ENCODE measurements at places on chromosomes 3 and 15.

GRCh38 chr15:36067483-36068274, 511.7 kb upstream of the CDIN1 start:
- DNase-seq: no peak

GRCh38 chr15:80292079-80292478, 40.1 kb upstream of the CTXND1 start:
- DNase-seq: no peak

- no peak for DNase-seq
These were observed 7.9 kb downstream of the GBE1 start for GRCh38 chr3:81753416-81754027.

DNA sequence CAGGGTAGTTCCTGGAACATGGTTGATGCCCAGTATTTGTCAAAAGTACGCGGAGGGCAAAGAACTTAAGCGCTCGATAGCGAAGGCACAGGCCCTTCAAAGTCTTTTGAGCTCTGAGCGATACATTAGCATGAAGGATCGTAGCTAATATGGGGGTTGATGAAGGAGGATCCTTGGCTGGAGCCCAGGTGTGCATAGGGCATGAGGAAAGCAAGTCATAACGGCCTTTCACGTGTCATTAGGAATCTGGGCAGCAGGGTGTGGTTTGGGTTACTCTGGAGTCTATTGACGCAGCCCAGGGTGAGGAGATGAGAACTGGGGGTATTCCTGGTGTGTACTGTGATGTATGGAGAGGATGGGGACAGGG, 31.7 kb downstream of the SPINK8 start:
- DNase-seq: no peak

DNA sequence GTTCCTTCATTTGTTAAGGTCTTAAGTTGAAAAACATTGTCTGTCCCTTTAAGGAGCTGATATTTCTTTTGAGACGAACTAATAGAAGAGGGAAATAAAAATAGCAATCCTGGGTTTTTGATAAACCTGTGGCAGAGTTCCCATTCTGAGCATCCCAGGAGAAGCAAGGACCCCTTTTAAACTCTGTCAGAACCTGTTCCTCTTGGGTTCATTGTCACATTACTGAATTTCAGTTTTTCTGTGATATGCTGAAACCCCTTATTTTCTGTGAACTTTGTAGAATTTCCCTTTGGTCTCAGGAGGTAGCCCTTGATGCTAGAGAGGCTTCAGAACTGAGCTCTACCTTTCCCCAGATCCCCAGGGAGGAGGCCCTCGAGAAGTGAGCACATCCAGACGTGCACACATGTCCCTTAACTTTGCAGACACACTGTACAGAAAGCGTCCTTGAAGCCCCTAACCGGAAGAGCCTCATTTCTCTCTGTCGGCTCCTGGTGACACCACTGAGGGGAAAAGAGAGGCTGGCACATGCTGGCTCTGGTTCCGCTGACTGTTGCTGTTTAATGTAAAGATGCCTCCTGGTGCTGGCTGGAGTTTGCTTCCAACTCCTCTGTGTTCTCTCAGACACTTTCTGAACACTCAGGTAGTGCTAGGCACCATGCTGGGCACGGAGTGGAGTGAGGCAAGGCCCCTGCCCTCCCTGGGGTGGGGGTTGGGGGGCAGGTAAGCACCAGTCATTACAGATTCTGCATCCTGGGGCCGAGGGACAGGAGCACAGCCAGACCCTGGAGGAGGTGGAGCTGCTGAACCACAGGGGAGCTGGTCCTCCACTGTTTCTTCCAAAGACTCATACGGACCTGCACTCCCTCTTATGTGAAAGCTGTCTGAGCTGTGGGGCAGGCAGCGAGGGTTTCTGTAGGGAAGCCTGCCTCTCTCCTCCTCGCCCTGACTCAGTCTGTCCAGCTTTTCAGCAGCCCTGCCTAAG, 77.5 kb downstream of the CHDH start:
- DNase-seq: no peak

DNA sequence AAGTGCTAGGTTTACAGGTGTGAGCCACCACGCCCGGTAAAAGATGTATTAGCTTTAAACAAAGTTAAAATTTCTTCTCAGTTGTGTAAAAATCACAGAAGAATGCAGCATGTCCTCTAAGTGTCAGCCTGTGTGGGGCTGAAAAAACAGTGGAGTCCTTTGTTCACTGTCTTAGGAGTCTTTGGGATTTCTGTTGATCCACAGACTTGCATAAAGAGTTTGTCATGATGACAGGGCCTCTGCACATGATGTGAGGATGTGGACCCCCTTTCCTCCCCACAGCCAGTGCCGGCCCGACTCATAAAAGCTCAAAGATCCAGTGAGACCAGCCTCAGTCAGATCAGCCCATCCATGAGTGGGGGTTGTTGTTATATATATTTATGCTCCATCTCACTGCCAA, 49.0 kb upstream of the GOLGA8J start:
- DNase-seq: no peak

DNA sequence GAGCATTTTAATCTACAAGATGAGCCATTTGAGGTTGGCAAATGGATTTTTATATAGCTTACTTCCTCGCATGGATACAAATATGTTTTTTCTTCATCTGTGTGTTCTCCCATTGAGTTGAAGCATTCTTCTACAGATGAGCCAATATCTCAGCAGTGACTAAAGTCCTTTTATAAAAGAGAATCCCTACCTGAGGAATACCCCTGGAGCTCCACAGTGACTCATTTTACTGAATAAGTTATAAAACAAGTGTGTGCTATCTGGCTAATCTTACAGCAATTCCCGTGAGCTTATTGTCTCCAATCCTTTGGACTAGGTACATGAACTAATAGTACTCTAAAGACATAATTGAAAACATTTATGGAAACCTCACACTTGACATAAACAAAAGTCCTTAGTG, 354.2 kb upstream of the BCHE start:
- no peak for DNase-seq

All from stimulated activated CD8-positive, alpha-beta memory T cell treated with anti-CD3 and anti-CD28 coated beads, Interleukin-15, amount 100 ng/mL, for 24 hours (primary cell).